ENCODE measurements at places on chromosomes 4 and X.

DNA sequence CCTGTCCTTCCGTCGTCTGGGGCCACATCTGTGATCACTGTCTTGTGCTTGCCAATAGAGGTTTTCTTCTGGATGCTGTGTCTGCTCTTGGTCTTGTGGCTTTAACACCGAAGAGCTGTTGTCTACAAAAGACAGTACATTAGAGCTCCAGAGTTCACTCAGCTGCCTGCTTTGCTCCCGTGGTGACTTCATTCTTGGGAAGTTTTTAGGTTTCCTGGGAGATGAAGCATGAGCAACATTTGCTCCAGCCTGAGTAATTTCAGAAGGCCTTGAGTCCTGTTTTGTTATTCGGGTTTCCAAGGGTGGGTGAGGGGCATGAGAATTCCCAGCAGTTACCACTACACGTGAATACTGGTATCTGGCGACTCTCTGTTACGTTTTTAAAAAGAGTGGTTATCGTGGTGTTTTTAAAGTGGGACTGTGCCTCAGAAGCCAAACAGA, 189.2 kb downstream of the SHROOM3 start:
- peak; percentile 20 for DNase-seq

DNA sequence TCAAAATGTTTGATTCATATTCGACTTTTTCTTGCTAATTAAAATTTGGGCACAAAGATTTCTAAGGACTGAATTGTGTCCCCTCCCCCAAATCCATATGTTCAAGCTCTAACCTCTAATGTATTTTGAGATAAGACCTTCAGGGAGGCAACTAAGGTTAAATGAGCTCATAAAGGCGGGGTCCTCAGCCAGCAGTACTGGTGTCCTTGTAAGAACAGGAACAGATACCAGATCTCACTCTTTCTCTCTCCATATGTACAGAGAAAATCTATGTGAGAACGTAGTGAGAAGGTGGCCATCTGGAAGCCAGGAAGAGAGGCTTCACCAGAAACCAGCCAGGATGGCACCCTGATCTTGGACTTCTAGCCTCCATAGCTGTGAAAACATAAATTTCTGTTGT, 116.9 kb downstream of the VEGFC start:
- DNase-seq = no peak

GRCh38 chr4:3071811-3072210, 2.5 kb downstream of the HTT-AS start:
- DNase-seq = no peak

GRCh38 chr4:87758270-87758669, 41.1 kb upstream of the IBSP start:
- DNase-seq = no peak

GRCh38 chrX:100946299-100946927, 17.7 kb upstream of the XKRX start:
- DNase-seq = no peak

DNA sequence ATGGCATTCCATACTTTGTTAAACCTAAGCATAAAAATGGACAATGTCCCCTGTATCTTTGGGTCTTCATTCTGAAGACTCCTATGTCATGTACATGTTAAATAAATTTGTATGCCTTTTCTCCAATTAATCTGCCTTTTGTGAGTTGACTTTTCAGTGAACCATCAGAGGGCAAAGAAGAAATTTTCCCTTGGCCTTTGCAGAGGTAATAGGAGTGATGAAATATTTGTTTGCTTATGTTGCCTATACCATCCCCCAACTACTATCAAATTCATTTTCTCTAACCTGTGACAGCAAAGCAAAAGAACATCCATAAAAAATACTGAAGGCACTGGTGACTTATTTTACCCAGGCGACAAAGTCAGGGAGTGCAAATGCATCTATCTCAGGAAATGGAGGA, 18.2 kb downstream of the NAAA start:
- no peak for DNase-seq

DNA sequence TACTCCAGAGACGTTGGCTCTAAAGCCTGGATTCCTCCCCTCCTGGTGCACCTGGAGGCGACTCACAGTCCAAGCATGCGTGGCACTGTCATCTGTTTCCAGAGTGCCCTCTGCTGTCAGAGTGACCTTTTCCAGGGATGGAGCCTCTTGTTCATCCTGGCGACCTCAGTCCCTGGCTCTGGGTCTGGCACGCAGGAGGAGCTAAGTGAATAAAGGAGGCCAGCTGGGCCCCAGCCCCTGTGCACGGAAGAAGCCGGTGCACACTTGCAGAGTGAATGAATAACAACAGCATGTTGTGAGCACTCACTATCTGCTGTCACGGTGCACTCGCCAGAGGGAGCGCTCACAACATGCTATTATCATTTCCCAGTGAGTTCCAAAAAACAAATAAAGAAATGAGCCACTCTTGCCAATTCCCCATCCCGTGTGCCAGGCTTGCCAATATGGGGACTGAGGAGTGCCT, 27.8 kb upstream of the PSAPL1 start:
- DNase-seq = peak; percentile 81

- DNase-seq = no peak
These were observed 55.5 kb downstream of the LEF1 start for GRCh38 chr4:108113229-108113628.

GRCh38 chr4:70613306-70614183, 15.0 kb upstream of the ENAM start:
- DNase-seq = no peak

GRCh38 chr4:52983563-52984303, 121.6 kb downstream of the RASL11B start:
- peak; percentile 87 for DNase-seq

DNA sequence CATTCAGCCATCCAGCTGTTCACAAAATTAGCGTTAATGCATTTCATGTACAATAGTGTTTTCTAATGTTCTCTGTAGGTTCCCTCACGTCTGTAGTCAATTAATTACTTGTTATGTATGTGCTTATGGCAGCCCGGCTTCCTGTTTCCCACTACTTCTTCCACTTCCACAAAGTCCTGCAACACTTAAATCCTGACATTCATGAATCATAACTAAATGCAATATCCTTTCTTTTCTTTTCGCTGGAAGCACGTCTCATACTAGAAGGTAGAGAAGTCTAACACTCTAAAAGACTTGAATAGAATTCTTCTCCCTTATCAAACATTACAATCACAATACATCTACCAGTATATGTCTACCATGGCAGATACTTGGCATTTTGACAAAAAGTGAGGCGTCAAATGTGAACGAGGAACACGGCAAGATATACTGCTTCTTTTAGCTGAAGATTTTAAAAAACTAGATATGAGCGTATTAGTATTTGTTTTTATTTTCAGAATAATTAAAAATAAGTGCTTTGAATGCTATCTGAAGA, 239.0 kb upstream of the DIAPH2 start:
- no peak for DNase-seq

DNA sequence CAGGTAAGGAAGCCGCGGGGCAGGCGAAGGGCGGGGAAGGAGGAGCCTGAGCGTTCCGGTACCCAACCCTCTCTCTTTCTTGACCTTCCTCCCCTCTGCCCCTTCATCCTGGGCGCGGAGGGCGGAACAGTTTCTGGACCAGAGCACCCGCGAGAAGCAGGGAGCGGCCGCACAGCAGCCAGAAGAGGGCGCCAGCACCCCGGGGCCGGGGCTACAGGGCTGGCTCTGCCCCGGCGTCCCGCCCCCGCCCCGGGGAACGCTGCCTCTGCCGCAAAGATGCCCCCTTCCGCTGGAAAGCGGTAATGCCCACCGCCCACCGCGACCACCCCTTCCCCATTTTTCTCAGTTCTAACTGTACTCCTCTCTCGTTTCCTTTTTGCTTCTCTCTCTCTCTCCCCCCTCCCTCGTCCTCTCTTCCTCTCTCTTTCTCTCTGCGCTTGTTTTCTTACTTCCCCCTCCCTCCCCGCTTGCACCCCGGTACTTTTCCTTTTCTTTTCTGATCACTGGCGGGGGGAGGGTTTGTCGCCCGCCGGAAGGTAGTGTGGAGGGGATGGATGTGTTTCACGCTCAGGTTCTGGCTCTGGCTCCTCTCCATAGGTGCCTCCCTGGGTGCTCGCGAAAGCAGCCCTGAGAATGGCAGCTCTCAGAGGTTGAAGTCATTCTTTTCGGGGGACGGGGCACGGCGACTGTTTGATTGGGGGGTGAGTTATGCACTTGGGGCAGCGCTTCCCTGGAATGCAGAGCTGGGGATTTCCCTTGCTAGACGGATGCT, 13.1 kb upstream of the PRDM8 start:
- peak; percentile 70 for DNase-seq

DNA sequence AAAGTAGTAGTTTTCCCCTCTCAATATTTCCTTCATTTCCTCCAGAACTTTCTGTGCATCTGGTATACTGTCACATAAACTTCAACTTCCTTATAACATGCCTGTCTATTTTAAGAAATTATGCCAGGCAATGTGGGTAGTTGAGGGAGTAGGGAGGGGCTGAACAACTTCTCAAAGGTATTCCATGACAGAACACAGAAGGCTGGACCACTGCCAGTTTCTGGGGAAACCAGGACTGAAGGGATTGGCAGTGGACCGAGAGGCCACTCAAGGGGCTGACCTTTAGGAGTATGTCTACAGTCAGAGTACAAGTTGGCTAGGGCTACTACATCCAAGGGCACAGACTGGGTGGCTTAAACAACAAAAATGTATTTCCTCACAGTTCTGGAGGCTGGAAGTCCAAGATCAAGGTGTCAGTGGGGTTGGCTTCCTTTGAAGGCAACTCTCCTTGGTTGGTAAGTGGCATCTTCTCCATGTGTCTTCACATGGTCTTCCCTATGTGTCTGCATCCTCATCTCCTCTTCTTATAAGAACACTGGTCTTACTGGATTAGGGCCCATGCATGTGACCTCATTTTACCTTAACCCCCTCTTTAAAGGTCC, 6.9 kb downstream of the SH3RF1 start:
- DNase-seq = no peak

DNA sequence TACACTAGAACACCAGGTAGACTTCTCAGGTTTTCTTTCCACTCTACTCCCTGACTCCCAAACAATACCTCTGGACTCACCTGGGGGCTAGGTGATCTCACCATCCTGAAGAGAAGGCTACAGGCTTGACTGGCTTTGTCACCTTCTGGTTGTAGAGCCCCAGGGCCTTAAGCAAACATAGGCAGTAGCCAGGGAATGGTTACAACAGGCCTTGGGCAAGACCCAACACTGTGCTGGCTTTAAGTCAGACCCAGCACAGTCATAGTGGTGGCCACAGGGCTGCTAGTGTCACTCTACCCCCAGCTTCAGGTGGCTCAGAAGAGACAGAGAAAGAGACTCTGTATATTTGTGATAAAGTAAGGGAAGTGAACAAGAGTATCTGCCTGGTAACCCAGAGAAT, 118.1 kb upstream of the EMCN start:
- no peak for DNase-seq

GRCh38 chr4:185015108-185015507, 3.2 kb upstream of the HELT start:
- no peak for DNase-seq

DNA sequence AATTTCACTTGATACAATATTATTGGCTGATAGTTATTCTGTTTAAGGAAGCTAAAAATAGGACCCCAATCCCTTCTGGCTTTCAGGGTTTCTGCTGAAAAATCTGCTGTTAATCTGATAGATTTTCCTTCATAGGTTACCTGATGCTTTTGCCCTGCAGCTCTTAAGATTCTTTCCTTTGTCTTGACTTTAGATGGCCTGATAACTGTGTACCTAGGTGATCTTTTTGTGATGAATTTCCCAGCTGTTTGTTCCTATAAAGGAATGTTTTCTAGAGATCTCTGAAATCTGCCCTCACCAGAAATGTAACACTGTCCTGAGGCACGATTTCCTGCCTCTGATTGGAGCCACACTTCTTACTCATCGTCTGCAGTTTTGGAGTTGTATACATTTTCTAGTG, 69.4 kb upstream of the PRDM5 start:
- DNase-seq = no peak

DNA sequence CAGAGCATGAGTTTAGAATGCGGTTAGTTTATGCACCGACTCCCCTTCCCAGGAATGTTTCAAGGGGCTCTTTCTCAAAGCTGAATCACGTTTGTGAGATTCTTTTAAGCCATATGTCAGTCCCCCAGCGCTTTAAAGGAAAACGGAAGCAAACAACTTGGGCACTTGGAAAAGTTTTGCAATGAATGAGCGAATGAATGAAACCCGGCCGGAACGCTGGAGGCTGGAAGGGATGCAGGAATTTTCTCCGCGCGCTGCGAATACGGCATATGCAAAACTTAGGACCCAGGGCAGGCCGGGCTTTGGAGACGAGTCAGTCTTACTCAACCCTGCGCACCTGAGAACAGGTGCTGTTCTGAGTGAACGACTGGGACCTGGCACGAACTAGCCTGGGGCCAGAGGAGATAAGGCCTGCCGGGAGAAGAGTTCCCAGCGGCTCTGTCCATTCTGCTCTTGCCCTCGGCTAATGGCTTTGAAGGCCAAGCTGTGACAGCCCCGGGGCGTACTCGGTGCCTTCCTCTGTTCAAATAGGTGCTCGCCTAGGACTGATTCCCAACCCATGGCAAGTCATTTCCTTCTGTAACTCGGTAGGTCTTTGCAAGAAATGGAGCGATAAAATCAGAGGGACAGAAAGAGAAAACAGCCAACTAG, 743 bp upstream of the NRK start:
- DNase-seq = no peak
